ENCODE measurements at places on chromosomes 6 and 20. TPM values are rescaled to one million over a fixed set of nuclear protein-coding genes. Genes with fewer than 3 reads are reported as not detected.
A peak's percentile ranks its signal among the peaks of the same experiment; 100 is the strongest.

DNA sequence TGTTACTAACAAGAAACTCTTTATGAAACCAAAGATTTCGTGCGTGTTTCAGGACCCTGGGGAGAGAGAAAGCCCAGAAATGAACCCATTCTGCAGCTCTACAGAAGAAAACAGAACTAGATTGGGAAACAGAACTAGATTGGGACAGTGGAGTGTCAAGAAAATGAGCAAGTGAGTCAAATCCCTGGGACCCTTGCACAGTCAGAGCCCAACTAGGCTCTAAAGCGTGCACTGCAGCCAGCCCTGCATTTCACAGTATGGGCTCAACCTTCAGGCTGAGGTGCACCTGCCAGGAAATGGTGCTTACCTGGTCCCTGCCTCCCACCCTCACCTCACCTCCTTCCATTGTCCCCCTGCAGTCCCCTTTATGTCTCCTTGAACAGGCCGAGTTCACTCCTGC, 39.7 kb downstream of the BFSP1 start:
- DNase-seq: peak; percentile 22

Gene HDAC2
- total RNA-seq: 65.6 TPM

Gene TMEM74B
- total RNA-seq: not detected

Gene EEF1A2
- 14.3 TPM for total RNA-seq

Gene MTFR2
- 0.36 TPM for total RNA-seq

DNA sequence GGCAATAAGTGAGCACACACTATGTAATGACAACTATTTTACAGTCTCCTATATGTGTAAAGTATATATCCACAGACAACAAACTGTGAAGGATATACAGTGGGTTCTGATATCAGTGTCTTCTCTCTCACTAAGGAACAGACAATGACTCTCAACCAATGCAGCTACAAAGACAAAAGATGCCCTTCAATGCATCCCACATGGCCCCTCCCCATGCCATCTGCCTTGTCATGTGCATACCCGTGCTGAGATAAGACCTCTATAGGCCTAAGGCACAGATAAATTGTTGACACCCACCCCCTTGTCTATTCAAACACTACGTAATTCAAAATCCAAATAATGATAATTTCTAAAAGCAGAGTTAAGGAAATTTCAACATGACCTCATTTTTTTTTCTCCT, 1123.5 kb upstream of the MAP3K7 start:
- no peak for DNase-seq

DNA sequence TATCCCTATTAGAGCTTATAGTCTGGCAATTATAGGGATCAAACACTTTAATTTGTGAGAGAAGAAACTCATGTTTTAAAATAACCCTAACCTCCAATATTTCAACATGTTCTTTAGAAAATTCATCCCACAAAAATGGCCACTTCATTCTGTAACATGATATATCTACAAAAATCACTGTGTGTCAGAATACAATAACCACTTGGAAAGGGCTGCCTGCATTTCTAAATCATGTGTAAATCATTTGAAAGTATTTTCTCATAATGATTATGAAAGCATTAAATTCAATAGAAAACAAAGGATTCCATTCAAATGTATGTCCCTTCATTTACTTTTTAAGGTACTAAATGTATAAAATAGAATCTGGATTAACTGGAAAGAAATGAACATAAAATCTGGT, 101.4 kb upstream of the NHSL1 start:
- DNase-seq: no peak

DNA sequence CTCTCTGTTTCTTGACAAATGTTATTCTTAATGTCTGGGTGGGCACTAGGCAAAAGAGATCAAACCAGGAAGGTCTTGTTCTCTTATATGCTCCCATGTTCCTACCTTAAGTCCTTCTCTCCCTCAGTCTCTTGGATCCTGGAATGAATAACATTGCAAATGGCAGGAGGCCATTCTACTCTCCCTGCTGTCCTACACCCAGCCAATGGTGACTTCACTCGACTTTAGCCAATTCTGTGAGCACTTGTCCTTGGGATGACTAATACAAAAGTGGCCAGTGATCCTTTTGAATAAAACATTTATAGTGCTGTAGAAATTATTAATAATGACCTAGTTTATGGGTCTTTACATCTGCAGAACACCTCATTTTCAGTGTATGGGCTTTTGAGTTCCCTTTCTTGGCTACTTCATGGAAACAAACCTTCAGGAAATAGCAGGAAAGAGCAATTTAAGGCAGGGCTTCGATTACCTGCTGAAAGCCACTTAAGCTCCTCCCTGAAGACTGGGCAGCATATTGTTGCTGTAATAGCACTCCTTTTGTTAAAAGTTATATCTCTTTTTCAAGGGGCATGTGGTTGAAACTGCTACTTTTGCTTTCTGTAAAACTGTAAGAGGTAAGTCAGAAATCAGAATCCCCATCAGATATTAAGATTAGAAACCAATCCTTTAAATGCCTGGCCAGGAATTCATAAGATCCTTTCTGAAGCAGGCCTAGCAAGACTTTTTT, 10.5 kb downstream of the OTOR start:
- DNase-seq: no peak

DNA sequence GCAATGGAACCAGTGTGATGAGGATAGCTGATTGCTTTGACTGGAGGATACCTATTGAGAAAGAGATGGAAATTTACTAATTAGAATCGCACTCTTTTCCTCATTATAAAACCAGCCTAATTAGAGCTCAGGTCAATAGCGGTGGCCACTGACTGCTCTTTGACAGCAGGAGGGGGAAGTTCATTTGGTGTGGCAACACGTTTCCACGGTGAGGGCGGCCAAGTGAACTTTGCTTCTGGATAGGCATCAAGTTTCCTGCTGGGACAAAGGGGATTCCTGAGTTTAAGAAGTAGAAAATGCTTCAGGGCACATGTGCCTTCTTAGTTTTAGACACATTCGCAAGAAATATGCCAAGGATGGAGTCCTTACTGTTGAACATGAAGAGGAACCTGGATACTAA, 145.3 kb upstream of the NRN1 start:
- DNase-seq: no peak

Gene C6orf52
- total RNA-seq: not detected

- DNase-seq: no peak
Observed at GRCh38 chr6:168504366-168504765, 63.4 kb downstream of the SMOC2 start.

GRCh38 chr6:89589297-89590025, 49.1 kb downstream of the LYRM2 start:
- DNase-seq: no peak

Data from sigmoid colon (tissue), 7 donors.